ENCODE measurements at places on chromosomes 2 and 18.

DNA sequence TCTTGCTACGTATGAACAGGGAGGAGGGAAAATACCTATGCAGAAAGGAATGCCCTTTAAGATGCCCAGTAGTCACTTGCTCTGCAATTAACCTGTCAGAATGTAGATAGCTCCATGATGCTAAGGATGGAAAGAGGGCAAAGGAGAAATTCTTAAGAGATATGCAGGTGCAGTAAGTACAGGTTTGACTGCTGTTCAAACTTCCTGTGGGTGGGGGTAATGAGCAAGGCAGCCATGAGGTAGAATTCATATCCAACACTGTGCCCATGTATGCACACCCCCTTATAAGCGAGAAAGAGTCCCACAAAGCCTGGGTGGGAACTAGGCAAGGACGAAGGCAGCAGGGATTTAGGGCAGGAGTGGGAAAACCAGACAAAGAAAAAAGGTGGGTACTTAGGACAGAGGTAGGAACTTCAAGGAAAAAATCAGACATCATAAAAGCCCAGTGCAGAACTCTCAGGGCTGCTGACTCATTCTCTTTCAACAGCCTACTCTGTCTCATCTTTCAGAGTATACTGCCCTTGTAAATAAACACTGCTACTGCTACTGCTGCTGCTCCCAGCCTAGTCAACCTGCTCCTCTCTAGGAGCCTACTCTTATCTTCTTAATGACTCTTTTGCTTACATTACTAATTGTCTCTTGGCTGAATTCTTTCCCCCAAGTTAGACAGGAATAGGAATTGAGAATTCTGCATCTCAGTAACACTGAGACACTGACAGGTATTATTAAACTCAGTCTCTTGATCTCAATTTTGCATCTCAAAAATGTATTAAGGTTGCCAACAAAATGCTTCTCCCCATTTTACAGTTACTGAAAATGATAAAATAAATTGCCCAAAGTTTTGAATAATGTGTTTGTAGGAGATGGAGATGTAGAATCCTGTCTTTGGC is 189.0 kb downstream of the PTH2R start:
- no peak for DNase-seq

GRCh38 chr2:46173636-46174250 is 123.5 kb upstream of the EPAS1 start:
- no peak for DNase-seq

GRCh38 chr2:72780477-72780876 is 45.4 kb downstream of the EXOC6B start:
- no peak for DNase-seq

DNA sequence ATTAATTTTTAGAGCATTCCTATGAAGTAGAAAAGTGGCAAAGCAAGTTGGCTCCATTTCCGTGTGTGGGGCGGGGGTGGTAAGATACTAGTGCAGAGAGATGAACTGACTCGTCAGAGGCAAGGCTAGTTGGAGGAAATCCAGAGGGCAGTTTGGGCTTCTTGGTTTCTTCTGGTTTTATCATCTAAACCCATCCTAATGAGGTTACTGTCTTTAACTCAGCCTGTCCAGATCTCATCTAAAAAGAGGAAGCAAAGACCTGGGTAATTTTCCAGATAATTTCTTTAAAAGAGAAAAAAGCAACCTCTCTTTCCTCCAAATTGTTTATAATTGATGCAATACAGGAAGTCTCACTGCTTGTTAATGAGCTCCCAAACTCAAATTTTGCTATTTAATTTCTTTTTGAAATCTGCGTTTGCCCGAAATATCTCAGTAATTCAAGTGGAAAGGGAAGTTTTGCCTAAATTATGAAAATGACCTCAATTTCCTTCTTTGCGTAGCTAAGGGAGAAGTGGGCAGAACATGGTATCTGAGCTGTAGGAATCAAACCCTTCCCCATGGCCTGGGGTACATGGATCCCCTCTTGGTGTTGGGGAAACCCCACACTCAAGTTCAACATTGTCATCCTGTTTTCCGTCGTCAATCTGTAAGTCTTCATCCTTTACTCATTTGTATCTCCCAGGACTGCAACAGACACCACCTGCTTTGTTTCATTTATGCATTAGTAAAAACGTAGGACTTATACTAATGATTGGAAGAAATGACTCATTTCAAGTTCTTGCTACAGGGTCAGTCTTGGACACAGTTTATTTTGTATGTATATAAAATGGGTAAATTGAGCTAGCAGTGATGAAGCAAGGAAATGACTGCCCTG is 89.1 kb upstream of the KLF7 start:
- no peak for DNase-seq

DNA sequence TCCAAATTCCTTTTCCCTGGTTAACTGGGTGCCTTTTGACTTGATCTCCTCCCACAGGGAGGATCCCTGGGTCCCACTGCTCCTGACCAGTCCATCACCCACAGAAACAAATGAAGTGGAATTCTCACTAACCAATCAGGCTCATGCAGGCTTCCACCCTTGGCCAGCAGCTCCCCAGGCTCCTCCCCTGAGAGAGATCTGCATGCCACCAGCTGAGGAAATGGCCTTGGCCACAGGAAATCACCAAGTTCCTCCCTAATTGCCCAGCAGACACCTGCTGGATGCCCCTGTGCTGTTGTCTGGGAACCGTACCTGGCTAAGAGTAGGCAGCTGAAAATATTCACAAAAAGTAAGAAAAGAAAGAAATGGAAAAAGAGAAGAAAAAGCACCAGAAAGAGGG is 207.4 kb downstream of the NCK2 start:
- no peak for DNase-seq

DNA sequence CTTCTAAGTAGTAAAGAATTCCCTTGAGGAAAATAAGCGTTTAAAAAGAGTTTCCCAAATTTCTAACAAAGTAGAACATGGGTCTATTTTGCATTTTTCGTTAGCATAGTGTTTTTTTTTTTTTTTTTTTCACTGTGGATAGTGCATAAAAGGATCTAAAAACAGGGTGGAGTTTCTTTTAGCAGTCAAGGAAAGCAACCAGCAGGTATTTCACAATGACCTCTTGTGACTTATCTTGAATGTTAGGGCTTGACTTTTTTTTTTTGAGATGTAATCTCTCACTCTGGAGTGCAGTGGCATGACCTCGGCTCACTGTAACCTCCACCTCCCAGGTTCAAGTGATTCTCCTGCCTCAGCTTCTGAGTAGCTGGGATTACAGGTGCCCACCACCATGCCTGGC is 14.9 kb upstream of the DGKD start:
- no peak for DNase-seq

Data from activated naive CD4-positive, alpha-beta T cell treated with Interleukin-2 at 50 U/mL for 16 hours (primary cell).